ENCODE measurements at places on chromosomes 16 and 17.

GRCh38 chr16:87436225-87437172 lies 44.4 kb downstream of the MAP1LC3B start:
- no peak for DNase-seq

DNA sequence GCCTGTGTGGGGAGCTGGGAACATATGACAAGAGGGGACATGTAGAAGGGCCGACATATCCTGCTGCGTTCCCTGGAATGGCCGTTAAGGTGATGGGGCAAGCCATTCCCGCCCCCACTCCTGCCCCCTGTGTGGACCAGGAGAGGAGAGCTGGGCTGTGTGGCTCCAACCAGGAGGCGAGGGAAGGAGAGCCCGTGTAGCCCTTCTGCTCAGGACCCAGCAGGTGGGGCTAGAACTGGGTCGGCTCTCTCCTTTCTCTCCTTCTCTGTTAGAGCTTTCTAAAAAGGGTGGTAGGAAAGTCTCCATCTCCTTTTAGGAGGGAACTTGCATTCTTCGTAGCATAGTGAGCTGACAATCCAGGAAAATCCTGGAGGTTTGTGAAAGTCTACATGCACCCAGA lies 12.8 kb downstream of the SPHK1 start:
- DNase-seq, result no peak

GRCh38 chr17:38674014-38674748 lies 576 bp downstream of the EPOP start:
- DNase-seq, result peak; percentile 29

GRCh38 chr17:58081646-58082340 lies 1.4 kb upstream of the DYNLL2 start:
- no peak for DNase-seq

- no peak for DNase-seq
Measured at GRCh38 chr16:76527244-76527643, 250.0 kb downstream of the CNTNAP4 start.

GRCh38 chr16:86477642-86478041 lies 32.7 kb upstream of the FOXF1 start:
- DNase-seq, result no peak

GRCh38 chr17:81245665-81246342 lies 6.7 kb downstream of the NDUFAF8 start:
- no peak for DNase-seq

DNA sequence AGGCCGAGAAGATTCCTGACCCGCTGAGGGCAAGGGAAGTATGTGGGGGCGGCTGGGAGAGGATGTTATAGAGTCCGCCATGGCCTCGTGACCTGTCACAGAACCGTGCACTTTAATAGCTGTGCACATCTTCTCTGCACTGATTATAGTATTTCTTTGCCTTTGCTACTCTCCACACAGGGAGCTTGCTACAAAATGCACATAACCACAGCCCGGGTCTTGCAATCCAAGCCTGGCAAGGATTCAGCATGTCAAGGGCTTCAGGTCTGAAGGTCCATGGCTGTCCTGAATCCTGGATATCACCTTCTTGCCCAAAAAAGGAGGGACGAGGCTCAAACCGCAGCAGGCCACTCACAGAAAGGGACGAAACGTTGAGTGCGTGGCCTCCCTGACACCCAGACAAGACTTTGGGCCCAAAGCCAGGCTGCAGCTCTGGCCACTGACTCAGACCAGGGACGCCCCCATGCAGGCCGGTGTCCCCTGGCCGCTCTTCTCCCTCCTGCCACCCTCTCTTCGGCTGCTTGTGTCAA lies 43.7 kb downstream of the USP22 start:
- no peak for DNase-seq

DNA sequence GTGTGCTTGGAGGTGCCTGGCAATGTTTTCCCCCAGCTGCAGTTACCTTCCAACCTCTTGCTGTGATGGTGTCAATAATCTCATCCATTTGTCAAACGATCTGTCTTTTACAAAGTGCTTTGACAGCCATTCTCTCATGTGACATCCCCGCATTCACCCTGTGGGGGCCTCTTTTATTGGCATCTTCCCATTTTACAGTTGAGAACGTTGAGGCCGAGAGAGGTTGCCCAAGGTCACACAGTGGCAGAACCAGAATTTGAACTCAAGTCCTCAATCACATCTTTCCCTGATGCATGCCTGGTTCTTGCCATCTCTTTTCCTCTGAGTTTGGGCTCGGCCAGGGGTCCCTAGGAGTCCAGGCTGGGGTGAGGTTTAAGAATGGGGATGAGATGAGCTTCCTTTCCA lies 1.5 kb downstream of the TAOK2 start:
- DNase-seq, result no peak

DNA sequence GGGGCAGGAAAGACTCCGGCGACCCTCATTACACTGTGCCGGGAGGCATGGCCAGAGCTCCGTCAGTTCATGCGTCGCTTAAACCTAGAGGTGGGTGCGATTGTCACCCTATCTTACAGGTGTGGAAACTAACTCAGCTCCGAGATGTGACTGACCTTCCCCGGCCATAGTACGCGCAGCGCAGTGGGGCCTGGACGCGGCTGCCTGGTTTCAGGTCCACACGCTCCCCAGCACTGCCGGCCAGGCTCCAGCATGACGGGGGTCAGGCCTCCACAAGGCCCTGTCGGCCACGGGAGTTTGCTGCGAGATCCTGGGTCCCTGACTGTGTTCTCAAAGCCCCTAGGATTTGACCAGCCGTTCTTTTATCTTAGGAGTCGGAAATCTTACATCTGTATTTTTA lies 34.4 kb downstream of the JPH3 start:
- DNase-seq, result no peak

GRCh38 chr16:12573300-12573699 lies 230.4 kb downstream of the CPPED1 start:
- DNase-seq, result no peak

DNA sequence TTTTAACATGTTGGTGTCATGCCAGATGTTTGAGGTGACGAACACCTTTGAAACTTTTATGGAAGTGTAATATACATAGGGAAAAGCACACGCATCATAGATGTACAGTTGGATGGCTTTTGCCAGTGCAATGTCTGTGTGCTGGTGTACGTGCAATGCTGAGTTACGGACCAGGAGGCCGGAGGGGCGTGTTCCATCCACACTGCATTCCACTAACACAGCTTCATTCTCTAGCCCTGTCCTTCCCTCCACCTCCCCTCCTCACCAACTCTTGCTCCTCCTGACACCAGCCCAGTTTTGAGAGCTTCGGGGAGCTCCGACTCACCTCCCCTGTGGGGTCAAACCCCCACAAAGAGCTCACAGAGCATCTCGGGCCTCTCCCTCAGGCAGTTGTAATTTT lies 358.8 kb downstream of the C16orf95 start:
- no peak for DNase-seq

DNA sequence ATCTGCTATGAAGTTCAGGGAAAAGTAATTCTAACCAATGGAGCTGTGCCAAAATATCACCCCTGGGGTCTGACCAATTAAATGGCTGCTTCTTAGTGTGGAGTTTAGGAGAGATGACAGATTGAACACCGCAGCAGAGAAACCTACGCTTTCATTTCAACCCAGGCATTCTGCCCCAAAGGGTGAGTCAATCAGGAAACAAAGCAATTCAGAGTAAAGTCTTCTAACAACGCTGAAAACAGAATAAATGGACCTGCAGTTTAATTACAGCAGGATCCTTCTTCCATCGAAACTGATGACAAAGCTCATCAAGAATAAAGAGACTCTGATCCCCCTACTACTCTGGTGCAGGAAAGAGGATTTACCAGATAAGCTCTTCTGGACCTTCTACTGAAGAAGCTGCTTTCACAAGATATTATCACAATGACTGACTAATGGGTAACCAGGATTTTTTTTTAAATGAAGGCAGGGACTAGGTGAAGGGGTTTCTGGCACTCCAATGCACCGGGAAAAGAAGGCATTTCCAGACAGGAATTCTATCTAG lies 16.7 kb downstream of the RFFL start:
- peak; percentile 72 for DNase-seq

DNA sequence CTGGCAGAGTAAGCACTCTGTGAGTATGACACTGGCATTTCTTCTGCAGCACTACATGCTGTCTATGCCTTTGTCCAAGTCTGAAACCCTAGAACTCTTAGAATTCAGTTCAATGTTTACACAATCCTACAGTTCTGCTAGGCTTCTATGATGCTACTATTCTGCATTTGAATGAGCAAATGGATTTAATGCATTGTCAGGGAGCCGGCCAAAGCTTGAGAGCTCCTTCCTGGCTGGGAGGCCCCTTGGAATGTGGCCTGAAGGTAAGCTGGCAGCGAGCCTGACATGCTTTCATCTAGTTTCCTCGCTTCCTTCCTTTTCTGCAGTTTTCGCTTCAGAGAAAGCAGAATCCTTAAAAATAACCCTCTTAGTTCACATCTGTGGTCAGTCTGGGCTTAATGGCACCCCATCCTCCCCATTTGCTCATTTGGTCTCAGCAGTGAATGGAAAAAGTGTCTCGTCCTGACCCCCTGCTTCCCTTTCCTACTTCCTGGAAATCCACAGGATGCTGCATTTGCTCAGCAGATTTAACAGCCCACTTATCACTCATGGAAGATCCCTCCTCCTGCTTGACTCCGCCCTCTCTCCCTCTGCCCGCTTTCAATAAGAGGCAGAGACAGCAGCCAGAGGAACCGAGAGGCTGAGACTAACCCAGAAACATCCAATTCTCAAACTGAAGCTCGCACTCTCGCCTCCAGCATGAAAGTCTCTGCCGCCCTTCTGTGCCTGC lies at the start of gene CCL2:
CCL2 (plus strand) TSS at position 635 of the 730 bp plus-strand sequence; CDS start at position 700, 65 bp downstream.
- DNase-seq, result no peak

DNA sequence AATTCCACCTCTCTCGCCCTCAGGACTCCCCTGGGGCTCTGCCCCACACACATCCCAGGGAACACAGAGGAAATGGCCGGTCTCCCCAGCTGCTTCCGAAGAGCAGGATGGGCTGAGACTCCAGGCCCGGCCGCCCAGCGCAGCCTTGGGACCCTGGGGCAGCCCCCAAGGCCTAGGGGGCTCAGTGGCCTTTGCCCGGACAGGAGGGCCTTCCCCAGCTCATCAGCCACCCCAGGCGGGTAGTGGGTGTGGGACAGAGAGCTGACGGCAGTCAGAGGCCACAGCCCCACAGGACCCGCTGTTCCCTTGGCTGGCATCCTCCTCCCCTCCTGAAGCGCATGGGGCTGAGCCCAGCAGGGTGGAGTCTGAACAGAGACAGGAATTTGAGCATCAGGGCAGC lies 6.2 kb upstream of the CBFA2T3 start:
- DNase-seq, result no peak

- no peak for DNase-seq
Measured at GRCh38 chr17:43671031-43671692, 9.4 kb upstream of the MEOX1 start.

- no peak for DNase-seq
Measured at GRCh38 chr16:51418258-51418657, 267.2 kb upstream of the SALL1 start.

DNA sequence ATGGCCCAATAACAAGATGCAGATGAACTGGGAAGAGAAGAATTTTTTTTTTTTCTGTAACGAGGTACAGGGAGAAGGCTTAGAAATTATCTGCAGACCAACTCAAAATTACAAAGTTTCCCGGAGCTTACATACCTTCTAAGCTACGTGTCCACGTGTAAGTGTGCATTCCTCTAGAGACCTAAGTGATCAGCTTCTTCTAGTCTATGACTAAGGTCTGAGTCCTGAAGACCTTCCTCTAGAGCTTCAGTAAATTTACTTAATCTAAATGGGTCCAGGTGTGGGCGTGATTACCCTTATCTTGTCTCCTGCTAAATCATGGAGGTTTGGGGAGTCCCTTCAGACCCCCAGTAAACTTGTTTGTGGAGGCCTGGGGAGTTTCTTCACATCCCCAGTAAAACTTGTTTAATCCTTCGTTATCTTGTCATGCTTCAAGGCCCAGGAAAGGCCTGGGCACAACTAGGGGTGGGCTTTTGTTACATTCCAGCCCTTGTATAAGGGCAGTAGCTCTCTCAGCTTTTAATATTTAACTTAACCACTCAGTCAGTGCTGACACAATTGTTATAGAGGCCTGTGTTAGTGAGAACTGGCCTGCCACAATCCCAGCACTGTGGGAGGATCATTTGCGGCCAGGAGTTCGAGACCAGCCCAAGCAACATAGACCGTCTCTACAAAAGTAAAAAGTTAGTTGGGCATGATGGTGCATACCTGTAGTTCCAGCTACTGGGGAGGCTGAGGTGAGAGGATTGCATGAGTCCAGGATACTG lies 342.3 kb downstream of the SNX29 start:
- no peak for DNase-seq

DNA sequence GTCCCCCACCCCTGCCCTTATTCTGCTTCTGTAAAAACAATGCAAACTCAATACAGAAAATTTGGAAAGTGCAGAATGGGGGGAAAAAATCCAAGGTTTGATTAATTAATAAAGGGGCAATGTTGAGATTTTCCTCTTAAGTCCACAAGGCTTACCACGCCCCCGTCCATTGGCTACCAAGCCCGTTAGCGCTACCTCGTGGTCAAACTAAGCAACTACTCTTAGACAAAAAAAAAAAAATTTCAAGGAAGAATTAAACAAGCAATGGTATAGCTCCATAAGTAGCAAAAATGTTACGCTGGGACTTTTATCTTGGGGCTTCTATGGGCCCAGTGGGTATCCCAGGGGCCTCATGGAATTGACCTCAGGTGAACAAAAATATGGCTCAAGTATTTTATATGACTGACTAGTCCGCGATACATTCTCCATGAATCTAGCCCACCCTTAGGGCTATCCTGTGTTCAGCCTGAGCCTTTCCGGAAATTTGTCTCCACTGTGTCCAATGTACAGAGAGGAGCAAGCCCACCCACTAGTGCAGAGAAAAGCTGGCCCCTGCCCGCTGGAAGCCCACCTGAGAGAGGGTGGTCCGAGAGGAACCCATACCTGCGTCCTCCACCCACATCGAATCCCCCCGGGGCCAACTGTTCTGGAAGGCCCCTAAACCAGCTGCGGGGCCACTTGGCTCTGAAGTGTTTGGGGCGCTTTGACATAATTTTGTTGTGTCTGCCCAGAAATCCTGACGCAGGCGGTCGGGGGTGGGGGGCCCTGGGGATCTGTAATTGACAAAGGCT lies 19.1 kb upstream of the TEX2 start:
- peak; percentile 42 for DNase-seq

DNA sequence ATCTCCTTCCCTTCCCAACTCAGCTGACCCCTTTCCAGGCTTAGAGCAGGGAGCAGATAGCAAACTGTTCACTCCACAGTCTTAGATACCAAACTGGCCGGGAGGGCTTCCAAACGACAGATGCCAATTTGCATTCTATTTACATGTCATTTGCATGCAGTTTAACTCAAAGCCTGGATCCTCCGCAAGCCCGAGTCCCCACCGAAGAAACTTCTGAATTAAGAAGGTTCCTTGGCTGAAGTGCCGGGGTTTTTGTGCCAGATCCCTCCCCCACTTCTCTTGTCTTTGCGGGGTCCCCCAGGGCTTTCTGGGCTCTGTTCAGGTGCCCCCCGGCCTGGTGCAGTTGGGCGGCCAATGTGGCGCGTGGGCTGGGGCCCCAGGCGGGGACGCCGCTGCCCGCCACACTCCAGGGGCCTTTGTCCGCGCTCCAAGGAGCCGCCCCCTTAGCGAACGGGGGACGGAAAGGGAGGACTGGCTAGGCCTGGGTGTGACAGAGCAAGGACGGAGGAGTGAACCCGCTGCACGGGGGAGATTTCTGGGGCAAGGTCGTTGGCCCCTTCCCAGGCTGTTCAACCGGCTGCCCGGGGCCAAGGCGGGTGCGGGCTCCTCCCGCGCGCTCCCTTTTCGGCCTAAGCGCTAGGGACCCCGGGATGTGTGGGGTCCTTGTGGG lies 1.2 kb downstream of the GPRC5B start:
- DNase-seq, result no peak

- no peak for DNase-seq
Measured at GRCh38 chr16:13866073-13866472, 53.9 kb upstream of the ERCC4 start.
